ENCODE measurements at places on chromosomes 4 and X.

GRCh38 chr4:125693228-125693627 is 378.5 kb downstream of the FAT4 start:
- DNase-seq: no peak

DNA sequence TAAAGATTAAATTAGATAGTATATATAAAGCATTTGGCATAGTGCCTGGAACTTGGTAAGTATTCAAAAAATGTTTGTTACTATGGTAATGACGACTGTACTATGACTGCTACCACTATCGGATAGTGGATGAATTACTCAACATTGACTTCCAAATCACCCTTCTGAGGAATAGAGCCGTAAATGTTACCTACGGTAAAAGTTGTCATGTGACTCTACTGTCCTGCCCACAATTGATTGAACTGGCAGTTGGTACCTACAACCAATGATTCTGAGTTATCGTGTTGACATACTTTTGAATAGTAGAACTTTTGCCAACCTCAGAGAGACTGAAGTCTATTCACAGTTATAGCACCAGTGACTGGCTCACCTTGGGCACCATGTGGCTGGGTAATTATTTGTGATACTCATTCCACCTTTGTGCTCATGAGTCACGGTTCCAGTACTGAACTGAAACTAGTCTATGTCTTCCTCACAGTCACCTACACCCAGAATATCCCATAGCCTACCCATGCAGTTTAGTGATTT is 185.5 kb upstream of the PITX2 start:
- DNase-seq: no peak

DNA sequence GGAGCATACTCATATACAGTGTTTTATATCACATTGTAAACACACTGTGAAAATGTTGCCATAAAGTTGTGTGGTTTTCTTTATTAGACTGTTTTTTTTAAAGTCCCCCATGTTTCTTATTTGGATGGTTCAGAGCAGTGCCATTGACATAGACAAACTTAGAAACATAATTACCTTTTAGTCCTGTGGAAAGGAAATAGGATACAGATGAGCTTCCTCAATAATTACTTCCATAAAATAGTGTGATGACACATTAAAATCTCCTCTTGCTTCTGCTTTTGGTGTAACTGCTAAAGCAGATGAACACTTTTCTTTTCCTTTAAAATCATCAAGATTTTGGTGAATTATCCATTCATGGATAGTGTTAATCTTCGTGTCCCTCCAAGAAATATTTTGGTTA is 52.9 kb upstream of the LIMCH1 start:
- DNase-seq: no peak

DNA sequence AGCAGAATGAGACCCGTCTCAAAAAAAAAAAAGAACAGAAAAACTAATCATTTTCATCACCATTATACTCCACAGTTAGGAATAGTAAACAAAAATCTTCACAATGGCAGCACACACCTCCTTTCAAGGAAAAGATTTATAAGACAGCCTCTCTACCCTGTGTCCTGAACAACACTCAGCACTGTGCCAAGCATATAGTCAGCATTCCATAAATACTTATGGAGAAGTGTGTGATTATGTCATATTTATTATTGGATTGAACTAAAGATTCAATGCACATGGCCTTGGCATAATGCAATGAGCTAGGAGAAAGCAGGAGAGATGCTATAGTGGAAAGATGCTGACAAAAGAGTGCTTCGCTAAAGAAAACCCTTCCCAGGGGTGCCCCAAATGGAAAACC is 52.6 kb downstream of the FAM114A1 start:
- no peak for DNase-seq

DNA sequence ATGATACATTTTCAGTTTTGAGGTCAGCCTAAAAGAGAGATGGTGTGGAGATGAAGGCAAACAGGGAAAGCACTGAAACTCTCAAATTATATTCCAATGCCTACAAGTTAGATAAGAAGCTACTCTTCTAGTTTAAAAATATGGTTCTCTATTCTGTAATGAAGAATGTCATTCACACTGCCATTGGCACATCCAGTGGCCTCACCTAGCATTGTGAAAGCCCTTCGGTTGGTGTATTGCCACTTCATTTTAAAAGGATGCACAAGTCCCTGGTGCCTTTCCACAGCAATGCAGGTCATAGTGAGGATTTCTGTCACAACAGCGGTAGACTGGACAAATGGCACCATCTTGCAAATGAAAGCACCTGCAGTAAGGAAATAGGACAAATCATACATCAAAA is 40.6 kb downstream of the QRFPR start:
- DNase-seq: no peak

DNA sequence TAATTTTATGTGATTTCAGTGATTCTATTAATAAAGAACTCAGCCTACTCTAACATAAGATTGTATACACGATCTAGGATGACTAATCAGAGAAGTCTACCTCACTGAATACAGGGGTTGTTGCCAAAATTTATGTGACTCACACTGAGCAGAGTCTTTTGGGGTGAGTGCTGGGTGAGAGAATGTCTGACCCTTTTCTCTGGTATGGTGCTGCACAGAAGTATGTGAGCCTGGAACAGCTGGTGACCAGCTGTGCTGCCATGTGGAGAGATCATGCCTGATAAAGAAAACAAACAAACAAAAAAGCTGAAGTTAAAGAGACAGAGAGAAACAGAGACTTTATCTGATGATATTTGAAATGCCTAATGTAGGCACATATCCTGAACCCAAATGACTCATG is 618.1 kb upstream of the GRIA3 start:
- no peak for DNase-seq

DNA sequence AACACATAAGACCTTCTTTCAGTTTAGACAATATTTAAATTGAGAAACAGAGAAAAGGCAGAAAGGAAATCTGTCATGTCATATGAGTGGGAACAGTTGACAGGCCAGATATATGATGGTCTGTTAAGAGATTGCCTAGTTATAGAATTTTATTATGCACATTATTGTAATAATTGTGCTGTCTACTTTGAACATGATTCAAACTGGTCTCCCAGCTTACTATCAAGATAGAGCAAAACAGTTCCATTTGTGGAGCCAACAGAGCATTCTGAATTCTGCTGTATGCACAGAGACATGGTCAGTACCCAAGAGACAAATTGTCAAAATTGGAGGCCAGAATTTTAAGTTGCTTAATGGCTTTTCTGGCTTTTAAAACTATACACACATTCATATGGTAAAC is 139.4 kb downstream of the FBXO8 start:
- DNase-seq: no peak

DNA sequence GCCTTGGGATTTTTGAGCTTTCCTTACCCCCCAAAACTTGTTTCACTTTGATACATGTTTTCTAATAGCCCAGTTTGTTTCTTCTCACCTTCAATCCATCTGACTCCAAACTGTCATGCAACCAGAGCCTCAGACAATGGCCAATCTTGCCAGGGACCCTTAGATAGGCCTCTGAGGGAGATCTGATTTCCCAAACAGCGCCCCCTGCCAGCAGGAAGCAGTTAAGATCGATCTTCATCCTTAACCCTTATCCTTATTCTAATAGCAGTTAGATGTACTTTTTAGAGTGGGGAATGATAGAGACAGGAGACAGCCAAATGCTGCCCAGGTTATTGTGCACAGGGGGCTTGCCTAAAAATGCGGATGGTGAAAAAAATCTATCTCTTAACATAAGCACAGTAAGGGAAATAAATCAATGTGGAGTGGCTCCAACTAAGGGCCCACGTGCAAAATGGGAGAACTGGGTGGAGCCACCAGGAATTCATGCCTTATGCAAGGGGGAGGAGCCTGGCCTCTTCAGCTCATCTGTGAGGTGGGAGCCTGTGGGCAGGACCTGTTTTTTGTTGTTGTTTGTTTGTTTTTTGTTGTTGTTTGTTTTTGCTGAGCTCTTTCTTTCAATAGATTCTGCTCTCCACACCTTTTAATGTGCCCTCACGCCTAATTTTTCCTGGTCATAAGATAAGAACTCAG is 833.6 kb upstream of the AGA start:
- no peak for DNase-seq

GRCh38 chr4:158821228-158821971 is 52.6 kb downstream of the FNIP2 start:
- no peak for DNase-seq

DNA sequence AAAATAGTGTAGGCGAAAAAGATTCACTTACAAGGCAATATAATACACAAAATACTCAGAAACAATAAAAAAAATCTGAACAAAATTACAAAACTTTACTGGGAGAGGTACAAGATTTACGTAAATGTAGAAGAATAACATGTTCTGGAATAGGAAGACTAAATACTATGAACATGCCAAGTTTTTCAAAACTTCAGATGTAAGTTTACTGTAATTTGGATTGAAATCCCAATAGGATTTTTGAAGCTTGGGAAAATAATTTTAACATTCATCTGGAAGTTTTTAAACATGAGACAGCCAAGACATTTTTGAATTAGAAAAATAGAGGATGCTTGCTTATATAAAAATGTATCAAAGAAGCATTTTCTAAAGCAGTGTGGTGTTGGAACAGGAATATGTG is 30.5 kb upstream of the CT83 start:
- DNase-seq: no peak

DNA sequence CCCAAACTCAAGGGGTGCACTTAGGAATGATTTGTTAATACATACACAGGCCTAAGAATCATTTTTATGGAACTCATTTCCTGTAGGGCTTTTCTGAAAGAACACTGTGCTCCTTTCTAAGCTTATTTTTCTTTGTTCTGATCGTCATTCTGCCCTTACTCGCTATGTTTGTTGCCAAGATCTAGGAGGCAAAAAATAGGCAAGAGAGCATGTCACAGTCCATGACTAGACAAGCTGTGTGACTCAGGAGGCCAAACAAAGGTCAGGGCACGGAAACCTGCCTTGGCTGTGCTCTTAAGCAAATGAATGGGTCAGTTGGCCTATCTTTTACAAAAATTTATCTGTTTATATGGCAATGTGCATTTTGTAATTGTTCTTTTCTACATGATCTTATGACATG is 42.5 kb upstream of the C1GALT1C1 start:
- DNase-seq: no peak

DNA sequence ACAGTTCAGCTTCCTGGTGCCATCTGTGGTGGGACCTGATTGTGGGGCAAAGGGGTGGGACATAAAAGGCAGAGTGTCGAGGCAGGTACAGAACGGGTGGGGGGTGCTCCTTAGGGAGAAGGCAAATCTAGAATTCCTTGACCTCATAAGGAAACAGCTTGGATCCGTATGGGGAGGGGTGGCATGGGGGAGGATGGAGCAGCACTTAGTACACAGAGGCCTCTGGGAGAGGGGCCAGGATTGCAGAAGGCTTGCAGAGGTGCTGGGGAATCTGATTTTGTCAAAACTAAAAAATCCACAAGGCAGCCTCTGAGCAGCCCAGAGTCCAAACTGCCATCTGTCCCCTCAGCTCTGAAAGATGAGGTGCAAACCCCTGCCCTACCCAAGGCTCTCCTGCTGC is 2.3 kb upstream of the EMD start:
- no peak for DNase-seq

DNA sequence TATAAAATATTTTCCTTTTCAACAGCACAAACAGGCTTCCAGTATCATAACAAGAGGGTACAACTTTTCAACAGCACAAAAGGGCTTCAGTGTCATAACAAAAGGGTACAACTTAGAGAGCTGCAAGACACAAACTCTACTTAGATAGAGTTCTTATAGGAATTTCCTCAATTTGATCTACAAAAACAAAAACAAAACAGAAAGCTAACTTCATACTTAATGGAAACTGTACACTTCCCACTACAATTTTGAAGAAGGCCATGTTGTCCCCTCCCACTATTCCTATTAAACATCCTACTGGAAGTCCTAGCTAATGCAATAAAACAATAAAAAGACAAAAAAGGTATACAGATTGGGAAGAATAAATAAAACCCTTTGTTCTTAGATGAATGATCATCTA is 96.7 kb downstream of the CENPC start:
- DNase-seq: no peak

GRCh38 chr4:128868758-128869157 is 59.3 kb downstream of the JADE1 start:
- no peak for DNase-seq

DNA sequence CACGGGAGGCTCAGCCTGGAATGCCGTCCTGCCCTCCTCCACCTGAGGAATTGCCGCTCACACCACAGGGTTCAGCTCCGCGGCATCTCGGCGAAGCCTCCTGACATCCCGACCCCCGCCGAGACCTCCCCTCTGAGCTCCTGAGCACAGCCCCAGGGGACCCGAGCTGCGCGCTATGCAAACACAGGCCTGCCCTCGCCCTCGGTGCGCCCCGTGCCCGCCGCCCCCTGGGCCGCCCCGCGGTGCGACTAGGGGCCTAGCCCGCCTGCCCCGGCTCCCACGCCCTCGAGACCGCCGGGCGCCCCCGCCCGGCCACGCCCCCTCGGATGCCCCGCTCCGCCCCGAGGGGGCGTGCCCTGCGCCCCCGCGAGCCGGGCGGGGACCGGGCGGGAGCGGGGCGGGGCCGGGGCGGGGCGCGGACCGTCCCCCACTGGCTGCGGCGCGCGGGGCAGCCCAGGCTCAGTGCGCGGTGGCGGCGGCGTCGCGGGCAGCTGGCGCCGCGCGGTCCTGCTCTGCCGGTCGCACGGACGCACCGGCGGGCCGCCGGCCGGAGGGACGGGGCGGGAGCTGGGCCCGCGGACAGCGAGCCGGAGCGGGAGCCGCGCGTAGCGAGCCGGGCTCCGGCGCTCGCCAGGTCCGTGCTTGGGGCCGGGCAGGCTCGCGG is at the start of gene FGFR3:
TSS of gene FGFR3 (plus strand) at position 462 of the 664 bp plus-strand sequence. CDS start 642 bp downstream, outside the sequence.
- peak; percentile 16 for DNase-seq

GRCh38 chrX:124504111-124504983 is 158.0 kb downstream of the SH2D1A start:
- no peak for DNase-seq

DNA sequence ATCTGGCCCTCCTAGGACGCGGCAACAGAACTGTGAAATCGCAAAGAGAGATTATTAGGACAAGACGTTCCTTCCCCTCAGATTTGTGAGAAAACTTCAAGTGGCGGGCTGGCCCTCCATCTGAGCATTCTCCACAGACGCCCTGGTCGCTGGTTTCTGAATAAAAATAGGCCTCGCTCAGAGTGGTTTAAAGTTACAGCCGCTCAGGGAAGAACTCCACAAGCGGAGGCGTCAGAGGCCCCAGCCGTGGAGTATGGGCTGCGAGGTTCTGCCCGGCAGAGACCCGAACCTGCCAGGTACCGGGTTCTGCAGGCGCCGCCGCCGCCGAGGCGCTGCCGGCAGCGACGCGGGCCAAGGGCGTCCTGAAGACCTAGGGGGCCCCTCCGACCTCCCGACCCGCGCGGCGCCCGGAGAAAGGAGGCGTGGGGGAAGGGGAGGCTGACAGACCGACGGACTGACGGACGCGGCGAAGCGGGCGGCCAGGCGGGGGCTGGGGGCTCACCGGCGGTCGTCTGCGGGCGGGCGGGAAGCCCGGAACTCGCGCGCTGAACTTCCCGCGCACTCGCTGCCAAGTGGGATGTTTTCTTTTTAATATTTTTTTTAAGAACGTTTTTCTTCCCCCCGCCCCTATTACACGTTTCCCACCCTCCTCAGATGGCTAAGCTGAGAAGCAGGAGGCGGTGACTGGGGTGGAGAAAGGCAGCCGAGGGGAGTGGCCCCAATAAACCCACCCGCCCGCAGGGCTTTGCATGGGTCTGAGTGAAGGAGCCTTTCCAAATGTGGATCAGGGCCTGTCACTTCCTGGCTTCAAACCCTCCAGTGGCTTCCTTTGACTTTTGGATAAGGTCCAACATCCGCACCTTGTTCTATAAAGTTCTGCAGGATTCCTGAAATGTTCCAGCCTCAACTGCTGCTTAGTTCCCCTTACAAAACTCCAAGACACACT is at the start of gene PABPC4L:
TSS of gene PABPC4L (minus strand) at position 574 of the 946 bp plus-strand sequence. CDS start 770 bp downstream, outside the sequence.
- DNase-seq: no peak
